ENCODE measurements at places on chromosomes 3 and 15.

DNA sequence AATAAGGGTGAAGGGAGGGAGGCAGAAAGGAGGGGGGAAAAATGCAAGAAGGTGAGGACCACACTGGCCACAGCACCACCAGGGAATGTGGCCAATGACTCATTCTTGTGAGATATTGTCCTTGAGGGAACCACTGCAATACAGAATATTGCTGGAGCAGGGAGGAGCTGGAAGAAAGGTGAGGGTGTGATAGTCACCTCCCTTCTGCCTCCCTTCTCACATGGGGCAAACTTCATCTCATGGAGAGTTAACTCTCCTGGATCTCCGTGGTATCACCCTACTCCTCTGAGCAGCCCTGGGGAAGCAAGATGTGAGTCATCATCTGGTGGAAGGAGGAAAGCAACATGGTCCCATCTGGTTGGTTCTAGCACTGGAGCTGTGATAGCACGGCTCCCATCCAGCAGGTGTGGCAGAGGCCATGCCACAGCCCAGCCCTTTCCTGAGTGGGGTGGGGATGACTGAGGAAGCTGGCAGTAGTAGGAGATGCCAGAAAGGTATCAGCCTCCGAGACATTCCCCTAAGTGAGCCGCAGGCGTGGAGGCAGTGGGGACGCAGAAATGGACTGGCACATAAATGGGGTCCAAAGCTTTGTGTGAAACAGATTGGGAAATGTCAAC lies 115.9 kb upstream of the LPP start:
- ATAC-seq = peak; percentile 47

DNA sequence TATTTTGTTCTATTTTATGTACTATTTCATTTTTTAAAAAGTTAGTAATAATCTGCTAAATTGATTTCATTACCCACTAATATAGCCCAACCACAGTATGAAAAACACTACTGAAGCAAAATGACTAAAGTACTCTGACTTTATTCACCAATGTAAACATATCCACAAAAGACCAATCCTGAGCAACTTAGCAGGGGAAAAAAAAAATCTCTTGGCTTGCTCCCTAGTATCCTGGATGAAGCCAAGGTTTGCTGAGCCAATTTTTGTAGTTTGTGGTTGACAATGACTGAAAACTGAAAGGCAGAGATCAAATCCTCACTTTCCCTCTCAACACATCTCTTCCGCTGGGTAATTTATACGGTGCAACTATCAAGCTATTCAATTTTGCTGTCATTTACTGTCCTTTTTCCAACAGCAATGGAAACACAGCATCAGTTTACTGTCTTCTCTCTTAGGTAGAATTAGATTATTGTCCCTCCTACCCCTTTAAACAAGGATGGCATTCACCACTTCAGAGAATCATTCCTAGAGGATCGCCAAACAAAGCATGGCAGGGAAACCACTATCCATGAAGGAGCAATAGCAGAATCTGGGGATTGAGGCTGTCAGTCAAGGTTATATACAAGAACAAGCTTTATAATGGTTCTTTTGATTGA lies 149.7 kb downstream of the THRB start:
- no peak for ATAC-seq

- ATAC-seq = no peak
Measured at GRCh38 chr3:94990952-94991705, 928.3 kb downstream of the NSUN3 start.

- ATAC-seq = no peak
Measured at GRCh38 chr15:86870846-86871245, 791.2 kb downstream of the AGBL1 start.

- ATAC-seq = no peak
Measured at GRCh38 chr15:99445272-99445850, 120.4 kb upstream of the MEF2A start.

All from SK-N-SH treated with all-trans-retinoic acid at 6 μM for 48 hours (cell line).